Mesendoderm (in vitro differentiated cells): ENCODE measurements at places on chromosomes 7 and 10.
A peak's percentile ranks its signal among the peaks of the same experiment; 100 is the strongest.

DNA sequence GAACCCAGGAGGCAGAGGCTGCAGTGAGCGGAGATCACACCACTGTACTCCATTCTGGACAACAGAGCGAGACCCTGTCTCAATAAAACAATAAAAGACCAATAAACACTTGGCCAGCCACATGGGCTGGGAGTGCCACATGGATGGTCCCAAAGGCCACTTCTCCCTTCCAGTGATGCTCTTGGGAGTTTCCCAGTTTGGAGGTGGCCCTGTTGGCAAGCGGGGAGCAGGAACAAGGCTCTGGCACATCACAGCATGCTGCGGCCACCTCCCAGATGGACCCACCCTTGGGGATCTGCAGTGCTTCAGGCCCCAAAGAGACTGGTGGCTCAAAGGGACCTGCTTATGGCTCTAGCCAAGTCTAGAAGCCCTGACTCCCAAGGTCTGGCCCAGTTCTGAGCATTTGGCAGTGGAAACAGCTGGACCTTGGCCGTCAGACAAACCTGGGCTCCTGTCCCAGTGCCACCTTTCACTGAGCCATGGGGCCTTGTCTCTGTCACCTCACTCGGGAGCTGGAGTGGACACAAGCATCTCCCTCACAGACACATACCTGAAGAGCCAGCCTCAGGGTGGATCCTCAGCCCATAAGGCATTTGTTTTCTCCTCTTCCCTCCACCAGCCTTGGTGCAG, 91.7 kb downstream of the COL13A1 start:
- no peak for DNase-seq

DNA sequence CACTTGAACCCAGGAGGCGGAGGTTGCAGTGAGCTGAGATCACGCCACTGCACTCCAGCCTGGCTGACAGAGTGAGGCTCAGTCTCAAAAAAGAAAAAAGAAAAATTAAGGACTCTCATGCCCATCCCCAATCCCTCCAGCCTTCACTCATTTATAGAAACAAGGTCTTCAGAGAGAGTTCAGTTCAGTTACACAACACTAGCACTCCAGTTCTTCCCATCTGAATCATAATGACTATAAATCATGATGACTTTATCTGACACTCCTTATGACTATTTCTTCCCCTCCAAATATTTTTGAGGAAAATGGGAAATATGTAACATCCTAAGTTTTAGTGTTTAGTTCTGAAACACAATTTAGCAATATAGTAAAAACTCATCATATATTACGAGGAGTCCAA, 107.4 kb upstream of the LSM8 start:
- no peak for DNase-seq

GRCh38 chr10:1611936-1612550, 125.3 kb downstream of the ADARB2 start:
- DNase-seq: peak; percentile 26

DNA sequence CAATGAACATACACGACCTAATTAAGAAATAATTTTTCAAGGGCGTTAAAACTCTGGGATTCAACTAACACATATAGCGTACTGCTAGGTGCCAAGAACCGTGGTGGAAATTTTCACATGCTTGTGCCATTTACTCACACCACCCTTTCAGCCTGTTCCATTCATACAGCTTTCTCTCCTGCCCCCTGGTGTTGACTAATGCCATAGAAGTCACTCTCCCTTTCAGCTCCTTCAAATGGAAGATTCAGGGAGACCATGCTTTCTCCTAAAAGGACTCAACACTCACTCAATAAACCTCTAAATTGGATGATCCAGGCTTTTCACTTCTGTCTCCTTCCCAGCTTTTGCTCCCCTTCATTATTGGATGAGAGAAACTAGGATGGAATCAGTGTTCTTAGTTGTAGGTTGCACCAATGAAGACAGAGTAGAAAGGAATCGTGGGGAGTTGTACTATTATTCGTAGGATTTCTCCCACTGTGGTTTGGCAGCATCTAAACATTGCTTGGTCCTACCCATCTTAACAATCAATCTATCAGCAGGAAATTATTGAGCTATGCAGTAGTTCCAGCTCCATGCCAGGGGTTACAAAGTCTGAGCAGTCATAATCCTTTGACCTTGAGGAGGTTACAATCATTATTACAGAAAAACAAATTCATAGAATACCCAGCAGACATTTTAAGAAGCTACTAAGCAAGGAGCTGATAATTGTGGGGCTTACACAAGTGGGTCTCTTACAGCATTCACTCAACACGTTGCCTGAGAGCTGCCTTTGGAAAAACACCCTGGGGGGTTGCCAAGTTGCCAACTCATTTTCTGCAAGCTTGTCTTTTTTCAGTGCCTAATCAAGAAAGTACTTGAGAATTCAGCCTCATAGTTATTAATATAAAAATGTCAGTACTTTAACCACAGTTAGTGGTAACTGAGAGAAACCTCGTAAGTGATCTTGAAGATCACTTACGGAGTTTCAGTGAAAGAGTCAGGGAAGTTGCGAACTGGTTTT, 2.8 kb upstream of the PPP1R3C start:
- DNase-seq: peak; percentile 84

DNA sequence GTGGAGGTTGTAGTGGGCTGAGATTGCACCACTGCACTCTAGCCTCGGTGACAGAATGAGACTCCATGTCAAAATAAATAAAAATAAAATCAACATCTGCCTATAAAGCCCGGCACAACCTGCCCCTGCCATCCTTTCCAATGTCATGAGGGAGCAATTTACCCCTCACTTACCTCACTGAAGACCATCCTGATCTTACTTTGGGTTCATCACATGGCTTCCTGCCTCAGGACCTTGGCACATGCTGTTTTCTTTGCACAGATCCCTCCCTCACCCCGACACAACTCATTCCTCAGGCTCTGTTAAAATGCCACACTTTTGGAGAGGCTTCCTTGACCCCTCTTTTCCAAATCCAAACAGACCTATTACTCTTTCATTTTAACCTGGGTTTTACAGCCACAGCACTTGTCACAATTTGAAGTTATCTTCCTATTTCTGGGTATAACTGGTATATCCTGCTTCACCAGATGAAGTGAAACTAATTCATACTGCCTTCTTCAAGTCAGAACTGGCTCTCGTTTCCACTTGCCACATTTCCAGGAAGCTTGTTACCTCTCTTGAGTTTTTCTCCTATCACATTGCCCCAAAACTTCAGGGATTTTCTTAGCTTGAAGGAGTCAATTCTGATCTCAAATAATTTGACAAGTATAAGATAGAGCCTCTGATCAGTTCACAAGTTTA, 69.3 kb upstream of the PARD3 start:
- no peak for DNase-seq

- DNase-seq: no peak
Observed at GRCh38 chr10:133210398-133211140, 19.4 kb upstream of the UTF1 start.

DNA sequence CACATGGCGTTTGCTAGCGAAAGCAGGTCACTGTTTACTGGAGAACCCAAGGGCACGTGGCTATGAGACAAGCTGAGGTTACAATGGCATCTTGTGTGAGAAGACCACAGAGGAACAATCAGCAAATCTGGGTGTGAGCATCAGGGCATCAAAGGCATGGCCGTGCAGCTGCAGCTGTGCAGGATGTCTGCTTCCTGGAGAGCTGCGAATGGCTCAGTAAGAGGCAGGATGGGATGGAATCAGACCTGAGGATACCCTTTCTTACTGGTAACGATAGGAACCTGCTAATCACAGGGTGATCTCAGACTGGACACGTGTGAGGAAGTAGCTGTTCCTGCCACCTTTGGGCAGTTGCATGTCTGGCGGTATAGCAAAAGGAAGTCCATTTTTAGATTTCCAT, 119.5 kb downstream of the RNF216 start:
- DNase-seq: no peak

DNA sequence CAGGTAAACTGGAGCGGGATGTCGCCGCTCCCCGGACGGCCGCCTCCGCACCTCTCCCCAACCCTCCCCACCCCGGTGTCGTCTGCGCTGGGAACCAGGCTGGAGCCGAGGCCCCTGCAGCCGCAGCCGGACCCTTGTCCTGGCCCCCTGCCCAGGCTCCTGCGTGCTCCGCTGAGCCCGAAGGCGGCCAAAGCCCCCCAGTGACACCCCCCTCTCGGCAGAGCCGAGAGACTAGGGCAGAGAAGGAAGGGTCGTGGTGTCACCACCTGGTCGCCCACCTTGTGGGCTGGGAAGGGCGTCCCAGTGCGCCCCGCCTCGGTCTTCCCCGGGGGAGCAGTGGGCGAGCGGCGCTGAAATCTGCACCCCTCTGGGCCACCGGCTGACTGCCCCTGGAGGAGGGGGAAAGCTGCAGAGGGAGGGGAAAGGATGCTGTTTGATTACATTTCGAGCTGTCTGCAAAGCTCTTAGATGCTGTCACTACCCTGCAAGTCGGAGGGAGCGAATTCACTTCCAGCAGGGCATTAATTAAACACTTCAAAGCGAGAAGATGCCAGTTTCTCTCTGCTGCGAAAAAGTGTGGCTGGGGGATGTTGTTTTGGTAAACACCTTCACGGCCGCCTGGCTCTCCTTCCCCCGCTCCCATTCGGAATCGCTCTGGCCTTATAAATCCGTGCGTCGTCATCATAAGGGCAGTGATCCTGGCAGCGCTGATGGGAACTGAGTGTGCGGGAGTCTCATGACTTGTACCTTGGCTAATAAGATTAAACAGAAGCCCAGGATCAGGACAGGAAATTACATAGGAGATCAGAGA, 622 bp downstream of the DYNC1I1 start:
- peak; percentile 61 for DNase-seq

- no peak for DNase-seq
Observed at GRCh38 chr10:69061305-69062161, 26.4 kb upstream of the SRGN start.

- peak; percentile 11 for DNase-seq
Observed at GRCh38 chr7:25789701-25790640, 362.0 kb upstream of the NFE2L3 start.

GRCh38 chr10:6101181-6101580, 12.3 kb downstream of the RBM17 start:
- no peak for DNase-seq

GRCh38 chr10:20247454-20247853, 431.2 kb downstream of the PLXDC2 start:
- DNase-seq: no peak

DNA sequence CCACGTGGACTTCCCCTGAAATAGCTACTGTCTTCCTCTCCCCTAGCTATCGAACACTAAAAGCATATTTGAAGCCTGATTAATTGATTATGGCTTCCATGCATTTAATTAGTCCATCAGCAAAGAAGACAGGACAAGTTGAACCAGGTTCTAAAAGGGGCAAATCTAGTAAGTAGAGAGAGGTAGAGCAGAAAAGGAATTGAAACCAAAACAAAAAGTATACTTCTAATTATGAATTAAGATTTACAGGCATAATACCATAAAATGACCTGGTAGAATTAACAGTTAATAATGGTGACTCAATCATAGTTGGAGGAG, 393 bp upstream of the DNAJC1 start:
- no peak for DNase-seq
